ENCODE measurements at places on chromosomes 16 and 17. TPM values are rescaled to one million over a fixed set of nuclear protein-coding genes. Genes with fewer than 3 reads are reported as not detected.

Gene PSME3IP1
- total RNA-seq: 65.8 TPM

Gene NPIPA5
- 1.5 TPM for total RNA-seq

Gene TMEM94
- total RNA-seq: 22.5 TPM

Gene PRSS53
- 1.5 TPM for total RNA-seq

Gene CCDC78
- total RNA-seq: 0.98 TPM

Gene ZFP3
- 0.47 TPM for total RNA-seq

Gene VAT1L
- total RNA-seq: 0.08 TPM

Gene CCDC47
- 97.6 TPM for total RNA-seq

Gene GPR179
- not detected for total RNA-seq

Gene GOT2
- 23.1 TPM for total RNA-seq

Gene MSLN
- not detected for total RNA-seq

Gene DNAI2
- not detected for total RNA-seq

Gene METTL22
- 23.1 TPM for total RNA-seq

Gene LYRM1
- total RNA-seq: 91.6 TPM

Gene HMOX2
- 70.6 TPM for total RNA-seq

Gene RUNDC3A
- 0.08 TPM for total RNA-seq

Gene UNC45B
- total RNA-seq: not detected

Gene FAM83G
- 14.3 TPM for total RNA-seq

Gene RHOT1
- 26.1 TPM for total RNA-seq

Data from smooth muscle cell of the coronary artery (primary cell).